ENCODE measurements at places on chromosomes 1 and 21.

DNA sequence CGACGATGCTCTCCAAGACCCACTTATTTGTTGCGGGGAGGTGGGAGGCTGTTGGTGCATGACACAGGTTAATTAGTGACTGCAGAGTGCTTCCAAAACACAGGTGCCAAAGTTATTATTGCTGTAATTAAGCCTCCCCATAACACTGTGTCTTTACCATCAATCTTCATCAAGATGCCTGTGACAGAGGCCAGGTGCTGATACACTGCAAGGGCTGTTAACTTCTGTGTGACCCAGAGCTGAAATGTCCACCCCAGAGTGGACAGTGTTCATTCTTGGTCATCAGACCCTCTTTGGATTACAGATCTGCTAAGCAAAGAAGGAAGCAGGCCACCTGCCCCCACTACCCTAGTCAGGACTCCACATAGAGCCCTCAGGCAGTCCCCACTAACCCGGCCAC is 55.5 kb downstream of the CAPN8 start:
- DNase-seq, result no peak

DNA sequence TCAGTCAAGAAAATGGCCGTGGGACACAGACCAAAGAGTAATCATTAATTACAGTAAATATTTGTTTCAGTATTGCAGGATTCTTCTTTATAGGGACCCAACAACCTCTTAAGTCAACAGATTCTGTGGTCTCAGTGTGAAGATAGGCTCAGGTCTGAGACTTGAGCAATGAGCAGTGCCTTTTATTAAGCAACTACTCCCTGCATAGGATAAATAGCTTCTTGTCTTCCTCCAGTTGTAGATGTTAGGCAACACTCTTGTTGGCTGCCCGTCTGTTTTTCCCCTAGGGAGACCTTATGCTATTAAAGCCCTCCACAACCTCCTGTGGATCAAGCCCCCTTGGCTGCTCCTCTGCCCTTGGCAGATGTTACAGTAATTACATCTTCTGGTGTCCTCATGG is 1.8 kb upstream of the OMA1 start:
- no peak for DNase-seq

DNA sequence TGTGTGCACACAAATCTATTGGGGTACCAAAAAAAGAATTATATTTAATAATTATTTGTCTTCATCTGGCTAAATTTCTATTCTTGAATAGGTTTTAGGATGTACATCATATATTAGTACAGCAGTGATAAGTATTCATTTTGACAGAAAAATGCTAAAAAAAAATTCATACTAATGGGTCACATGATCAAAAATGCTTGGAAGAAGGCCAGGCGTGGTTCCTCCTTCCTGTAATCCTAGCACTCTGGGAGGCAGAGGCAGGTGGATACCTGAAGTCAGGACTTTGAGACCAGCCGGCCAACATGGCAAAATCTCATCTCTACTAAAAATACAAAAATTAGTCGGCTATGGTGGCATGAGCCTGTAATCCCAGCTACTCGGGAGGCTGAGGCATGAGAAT is 26.9 kb upstream of the PTGFRN start:
- DNase-seq, result no peak

GRCh38 chr1:4527819-4528218 is 126.6 kb upstream of the AJAP1 start:
- no peak for DNase-seq

GRCh38 chr1:80675454-80675853 is 1125.3 kb upstream of the ADGRL2 start:
- DNase-seq, result no peak

Data from kidney epithelial cell (primary cell).